Fibroblast of skin of back (primary cell): ENCODE measurements at places on chromosomes 6 and 20.

DNA sequence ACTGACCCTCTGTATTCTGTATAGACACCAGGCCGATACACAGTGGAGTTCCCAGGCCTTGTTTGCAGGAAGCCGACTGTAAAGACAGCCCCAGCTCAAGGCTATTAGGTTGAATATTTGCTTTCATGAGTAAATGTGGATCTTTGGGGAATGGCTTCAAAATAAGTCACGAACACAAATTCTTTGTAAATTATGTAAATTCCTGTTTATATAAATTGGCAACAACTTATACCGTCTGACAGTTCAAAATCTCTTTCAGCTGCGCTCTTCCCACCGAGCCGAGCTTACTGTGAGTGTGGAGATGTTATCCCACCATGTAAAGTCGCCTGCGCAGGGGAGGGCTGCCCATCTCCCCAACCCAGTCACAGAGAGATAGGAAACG lies 24.7 kb downstream of the EDN3 start:
- peak; percentile 19 for DNase-seq

- DNase-seq: no peak
Observed at GRCh38 chr6:75834447-75834846, 85.4 kb downstream of the MYO6 start.

DNA sequence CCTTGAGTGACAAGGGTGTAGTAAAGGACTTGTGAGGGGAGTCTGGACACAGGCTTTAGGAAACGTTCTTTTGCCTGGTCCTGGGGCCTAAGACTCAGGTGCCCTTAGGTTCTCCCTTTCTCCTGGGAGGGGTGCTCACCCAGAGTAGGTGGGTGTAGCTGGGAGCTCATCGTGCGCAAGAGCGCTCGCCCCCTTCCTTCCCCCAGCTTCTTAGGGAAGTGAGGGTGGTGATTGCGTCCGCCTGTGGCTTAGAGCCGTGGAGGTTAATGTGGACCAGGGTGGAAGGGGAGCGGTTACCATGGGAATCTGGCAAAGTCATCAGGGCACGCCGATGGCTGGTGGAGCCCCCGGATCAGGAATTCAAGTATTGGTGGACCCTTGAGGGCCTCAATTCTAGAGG lies 3.3 kb upstream of the AARS2 start:
- DNase-seq: no peak

DNA sequence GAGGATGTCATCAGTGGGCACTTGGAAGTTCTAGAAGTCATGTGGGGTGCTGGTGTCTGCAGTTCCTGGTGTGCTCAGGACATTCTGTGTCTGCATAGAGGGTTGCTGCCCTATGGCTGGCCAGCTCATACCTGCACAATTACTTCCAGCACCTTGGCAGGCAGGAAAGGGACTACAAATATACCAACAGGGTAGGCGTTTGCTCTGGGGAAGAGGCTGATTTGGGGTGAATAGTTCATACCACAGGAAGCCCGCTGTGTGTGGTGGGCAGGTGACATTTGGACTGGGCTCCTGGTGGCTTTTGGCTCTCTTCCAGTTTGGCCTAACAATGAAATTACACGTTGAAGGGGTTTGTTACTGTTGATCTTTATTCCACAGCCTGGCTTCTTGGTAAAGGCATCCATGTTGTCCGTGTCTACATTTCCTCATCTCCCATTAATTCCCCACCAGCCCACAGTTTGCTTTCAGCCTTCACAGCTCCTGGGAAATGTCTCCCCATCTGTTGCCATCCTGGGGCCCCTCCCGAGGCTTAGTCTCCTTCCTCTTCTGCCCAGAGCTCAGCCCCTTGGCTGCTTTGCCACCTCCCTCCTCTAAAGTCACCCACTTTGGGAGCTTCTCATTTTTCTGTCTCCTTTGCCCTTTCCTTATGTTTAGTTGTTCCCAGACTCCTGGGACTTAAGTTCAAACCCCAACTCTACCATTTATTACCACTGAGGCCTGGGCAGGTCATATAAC lies 88.1 kb downstream of the RSPH3 start:
- no peak for DNase-seq
